Cerebellum (tissue), 4 donors: ENCODE measurements at places on chromosomes 12 and 14. TPM values are rescaled to one million over a fixed set of nuclear protein-coding genes. Genes with fewer than 3 reads are reported as not detected.
A peak's percentile ranks its signal among the peaks of the same experiment; 100 is the strongest.

KIF26A gene
- 4.5 TPM for total RNA-seq

NRIP2 gene
- total RNA-seq: 1.7 TPM

ACVRL1 gene
- 12.3 TPM for total RNA-seq

HPD gene
- total RNA-seq: not detected

KRT73 gene
- not detected for total RNA-seq

JAG2 gene
- total RNA-seq: 16.8 TPM

FSCB gene
- total RNA-seq: 0.18 TPM

PCED1B gene
- total RNA-seq: 0.27 TPM

RAN gene
- total RNA-seq: 245 TPM

SLC6A12 gene
- total RNA-seq: 11.1 TPM

CCND2 gene
- total RNA-seq: 149 TPM

MANSC1 gene
- 2.4 TPM for total RNA-seq

GRCh38 chr12:225012-225411 lies 11.1 kb upstream of the SLC6A12 start:
- no peak for DNase-seq

DNA sequence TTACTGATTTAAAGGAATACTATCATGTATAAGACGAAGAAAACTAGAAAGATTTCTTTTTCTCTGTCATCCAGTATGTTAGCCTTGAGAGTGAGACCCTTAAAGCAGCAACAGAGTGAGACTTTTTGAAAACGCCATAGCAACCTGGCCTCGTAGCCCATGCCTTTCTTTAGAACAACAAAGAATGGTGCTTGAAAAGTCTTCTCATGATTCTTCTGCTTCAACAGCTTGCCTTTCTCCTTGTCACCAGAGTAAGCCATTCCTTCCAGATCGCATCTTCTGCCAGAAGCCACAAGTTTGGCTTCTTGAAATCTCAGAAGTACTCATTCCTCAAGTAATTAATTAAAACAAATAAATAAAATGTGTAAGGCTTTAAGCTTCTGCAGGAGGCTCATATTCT lies 109.3 kb downstream of the PDE3A start:
- no peak for DNase-seq

DNA sequence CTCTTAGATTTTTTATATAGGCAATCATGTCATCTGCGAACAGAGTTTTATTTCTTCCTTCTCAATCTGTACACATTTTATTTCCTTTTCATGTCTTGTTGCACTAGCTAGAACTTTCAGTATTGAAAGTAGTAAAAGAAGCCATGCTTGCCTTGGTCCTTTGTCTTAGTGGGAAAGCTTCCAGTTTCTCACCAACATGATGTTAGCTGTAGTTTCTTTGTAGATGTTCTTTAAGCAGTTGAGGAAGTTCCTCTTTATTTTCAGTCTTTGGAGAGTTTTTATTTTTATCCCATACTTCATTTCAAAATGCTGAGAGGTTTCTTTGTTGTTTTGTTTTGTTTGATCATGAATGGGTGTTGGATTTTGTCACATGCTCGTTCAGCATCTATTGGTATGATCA lies 12.7 kb upstream of the RIMKLB start:
- DNase-seq: no peak

- DNase-seq: no peak
Measured at GRCh38 chr14:21874167-21874566, 200.5 kb upstream of the OR4E1 start.

DNA sequence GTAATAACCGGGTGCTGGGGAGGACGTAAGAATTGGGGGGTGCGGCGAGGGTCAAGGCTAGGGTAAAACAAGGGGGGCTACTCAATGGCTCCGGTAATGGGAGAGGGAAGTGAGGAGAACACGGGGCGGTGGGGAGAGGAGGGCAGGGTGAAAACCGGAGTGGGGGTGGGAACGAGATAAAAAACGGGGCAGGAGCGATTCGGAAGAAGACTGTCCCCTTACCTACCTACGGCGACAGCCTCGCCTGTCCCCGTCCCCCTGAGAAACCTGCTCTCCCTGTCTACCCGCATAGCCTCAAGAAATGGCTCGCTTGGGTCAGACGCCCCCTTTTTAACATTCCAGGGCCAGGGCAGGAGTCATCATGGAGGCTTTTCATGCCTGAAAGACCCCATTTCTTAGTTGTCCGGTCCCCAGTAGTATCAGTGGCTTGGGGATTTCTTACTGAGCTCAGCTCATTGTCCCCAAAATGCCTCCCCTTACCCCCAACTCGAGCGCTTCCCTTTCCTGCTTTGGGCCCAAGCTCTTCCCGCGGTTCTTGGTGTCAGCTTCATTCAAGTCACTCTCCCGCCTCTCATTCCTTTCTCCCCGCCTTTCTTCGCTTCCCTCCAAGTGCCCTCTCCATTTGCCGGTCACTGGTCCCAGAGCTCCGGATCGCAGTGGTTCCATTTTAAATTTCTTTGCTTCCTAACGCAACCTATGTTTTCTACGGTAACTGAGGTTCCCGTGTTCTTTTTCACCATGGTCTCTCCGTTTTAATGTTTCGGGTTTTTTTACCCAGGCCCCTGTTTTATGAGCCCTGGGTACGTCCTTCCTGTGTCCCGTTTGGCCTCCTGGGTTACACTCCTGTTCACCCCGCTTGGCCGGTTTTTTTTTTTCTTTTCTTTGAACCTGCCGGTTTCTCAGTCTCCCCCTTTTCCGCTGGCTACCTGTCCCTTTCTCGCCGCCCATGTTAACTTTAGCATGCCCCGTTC lies 1.2 kb upstream of the WSB2 start:
- peak; percentile 66 for DNase-seq

GRCh38 chr12:19045426-19045825 lies 84.1 kb upstream of the PLEKHA5 start:
- no peak for DNase-seq

DNA sequence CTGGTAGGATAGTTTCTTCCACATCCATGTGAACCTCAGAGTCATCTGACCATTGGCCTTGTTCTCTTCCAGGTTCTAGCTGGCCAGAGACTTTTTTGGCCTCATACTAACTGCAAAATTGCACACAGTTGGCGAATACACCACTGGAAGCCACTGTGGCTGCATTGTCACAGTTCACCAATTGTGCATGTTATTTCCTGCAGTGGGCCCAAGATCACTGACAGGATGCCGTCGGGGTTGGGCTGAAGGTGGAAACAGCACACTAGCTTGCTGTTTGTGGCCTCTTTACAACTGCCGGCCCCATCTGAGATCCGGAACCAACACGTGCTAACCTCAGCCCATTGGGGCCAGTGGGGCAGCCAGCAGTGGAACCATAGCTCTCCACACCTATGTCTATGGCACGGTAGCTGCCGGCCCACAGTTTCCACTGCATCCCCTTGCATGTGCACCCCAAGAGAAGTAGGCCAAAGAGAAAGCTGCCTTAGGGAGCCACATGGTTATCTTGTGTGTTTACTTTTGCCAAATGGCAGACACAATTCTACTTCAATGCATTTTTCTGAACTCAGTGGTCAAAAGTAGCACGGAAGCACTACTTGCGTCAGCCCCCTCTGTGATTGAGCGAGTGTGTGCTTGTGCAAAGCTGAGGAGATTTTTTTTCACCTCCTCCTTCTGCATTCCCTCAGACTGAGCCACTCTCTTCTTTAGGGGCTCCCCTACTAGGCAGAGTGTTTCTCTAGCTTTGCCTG lies 464.0 kb downstream of the RAD51B start:
- DNase-seq: no peak

GRCh38 chr12:15171012-15171655 lies 50.1 kb downstream of the RERG start:
- DNase-seq: no peak

- no peak for DNase-seq
Measured at GRCh38 chr14:75126121-75126544, 715 bp downstream of the NEK9 start.

- DNase-seq: no peak
Measured at GRCh38 chr14:71317385-71318096, 410.3 kb downstream of the PCNX1 start.

DNA sequence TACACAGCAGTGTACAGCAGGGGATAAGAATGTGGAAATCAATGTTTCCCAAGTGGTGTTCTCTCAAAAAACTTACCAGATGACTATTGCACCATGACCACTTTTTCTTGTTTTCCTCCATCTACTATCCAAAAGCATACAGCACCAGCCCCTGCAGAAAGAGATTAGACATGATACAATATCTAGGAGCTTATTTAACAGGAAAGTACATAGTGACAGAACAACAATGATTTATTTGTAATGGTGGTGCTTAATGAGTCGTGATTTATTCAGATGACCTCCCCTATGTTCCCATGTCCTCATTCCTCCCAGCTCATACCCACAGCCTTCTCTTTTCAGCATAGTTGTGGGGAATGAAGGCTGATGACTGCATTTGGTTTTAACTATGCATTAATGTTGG lies 413.6 kb downstream of the BTG1 start:
- DNase-seq: no peak

DNA sequence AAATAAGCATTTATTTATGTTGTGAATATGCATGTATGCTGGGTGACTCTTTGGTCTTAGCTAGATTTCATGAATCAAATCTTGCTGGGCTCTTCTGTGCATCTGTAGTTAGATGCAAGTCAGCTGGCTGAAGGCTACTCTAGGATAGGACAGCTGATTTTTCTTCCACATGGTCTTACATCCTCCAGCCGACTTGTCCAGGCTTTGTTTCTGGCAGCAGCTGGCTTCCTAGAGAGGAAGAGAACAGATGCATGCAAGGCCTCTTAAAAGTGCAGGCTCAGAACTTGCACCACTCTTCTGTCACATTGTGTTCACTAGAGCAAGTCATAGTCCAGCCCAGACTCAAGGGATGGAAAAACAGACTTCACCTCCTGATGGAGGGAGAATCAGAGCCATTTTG lies 435.4 kb upstream of the STXBP6 start:
- DNase-seq: no peak

DNA sequence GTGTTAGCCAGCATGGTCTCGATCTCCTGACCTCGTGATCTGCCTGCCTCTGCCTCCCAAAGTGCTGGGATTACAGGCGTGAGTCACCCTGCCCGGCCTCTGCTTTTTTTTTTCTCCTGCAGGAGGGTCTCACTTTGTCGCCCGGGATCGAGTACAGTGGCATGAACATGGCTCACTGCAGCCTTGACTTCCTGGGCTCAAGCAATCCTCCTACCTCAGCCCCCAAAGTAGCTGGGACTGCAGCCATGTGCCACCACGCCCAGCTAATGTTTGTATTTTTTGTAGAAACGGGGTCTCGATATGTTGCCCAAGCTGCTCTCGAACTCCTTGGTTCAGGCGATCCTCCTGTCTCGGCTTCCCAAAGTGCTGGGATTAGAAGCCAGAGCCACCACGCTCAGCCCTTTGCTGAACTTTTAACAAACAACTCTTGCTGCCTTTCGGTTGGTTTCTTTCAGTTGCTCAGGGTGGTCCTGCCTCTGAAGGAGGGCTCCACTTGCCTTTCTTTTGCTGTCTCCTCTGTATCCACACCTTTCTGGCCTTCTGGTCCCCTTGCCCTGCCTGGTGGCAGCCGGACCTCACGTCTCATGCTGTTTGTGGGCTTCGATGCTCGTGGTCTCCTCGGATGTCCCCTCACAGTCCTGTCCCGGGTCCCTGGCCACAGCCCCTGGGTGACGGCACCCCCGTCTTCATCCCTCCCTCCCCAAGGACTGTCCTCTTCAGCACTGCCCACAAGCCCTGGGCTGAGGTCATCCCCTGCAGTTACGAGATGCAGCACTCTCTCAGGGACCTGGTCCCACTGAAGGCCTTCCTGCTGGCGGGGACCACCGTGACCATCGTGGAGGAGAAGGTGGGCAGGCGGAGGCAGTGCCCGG lies 3.8 kb upstream of the B3GNT4 start:
- no peak for DNase-seq

- no peak for DNase-seq
Measured at GRCh38 chr14:73884438-73885190, 2.0 kb upstream of the ZNF410 start.

GRCh38 chr14:85572011-85572410 lies 42.1 kb downstream of the FLRT2 start:
- DNase-seq: no peak

GRCh38 chr14:55329999-55330710 lies 58.9 kb downstream of the FBXO34 start:
- DNase-seq: no peak

DNA sequence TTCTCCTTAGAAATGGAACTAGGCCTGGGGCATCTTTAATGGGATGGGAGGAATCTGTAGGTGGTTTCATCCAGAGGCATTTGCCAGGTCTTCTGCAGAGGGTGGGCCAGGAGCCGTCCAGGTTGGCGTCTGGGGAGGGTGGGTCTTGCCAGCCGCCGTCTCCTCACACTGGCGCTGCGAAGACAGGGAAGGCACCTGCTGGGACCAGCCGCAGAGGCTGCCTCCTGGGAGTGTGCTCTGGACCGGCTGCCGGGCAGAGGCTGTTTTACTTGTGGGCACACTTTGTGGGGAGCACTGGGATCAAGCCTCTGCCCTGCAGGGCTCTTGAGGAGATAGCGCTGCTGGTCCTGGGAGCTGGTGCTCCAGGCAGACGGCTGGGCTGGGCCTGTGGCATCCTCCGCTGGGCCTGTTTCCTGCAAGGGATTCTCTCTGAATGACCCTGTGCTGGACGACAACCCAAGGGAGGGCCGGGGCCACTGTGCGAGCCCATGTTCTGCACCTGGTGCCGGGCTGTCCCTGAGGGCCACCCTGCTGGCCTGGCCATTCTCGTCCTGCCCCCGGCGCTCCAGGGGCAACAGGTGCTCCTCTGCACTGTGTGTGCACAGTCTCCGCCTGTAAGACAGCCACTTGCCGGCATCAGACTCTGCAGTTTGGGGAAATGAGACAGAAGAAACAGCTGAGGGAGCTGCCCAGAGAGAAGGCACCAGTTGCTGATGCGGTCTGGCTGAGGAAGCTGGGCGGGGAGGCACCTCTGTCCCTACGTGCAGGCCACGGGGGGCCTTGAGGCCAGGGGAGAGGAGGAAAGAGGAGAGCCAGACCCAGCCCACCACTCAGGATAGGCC lies 10.0 kb upstream of the TEX22 start:
- DNase-seq: no peak

DNA sequence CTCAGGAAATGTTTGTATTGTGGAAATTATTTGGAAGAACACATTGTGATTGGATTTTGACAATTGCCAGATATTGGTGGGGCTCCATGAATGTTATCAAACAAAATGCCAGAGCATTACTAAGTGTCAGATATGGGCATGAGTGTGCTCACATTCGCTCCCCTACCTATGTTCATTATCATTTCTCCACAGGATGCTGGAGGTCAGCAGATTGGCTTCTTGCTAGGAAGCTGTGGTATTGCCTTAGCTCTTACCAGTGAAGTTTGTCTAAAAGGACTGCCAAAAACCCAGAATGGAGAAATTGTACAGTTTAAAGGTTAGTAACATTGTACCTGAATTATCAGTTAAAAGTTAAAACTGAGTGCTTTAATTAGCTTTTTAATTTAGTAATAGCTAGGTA lies 78.3 kb upstream of the ATF1 start:
- peak; percentile 72 for DNase-seq

GRCh38 chr12:54240129-54240528 lies 39.8 kb downstream of the CBX5 start:
- no peak for DNase-seq

GRCh38 chr12:96880220-96880619 lies 26.8 kb upstream of the NEDD1 start:
- DNase-seq: no peak

GRCh38 chr14:50932592-50933495 lies 11.4 kb downstream of the PYGL start:
- no peak for DNase-seq

GRCh38 chr12:106987846-106988245 lies 900 bp upstream of the MTERF2 start:
- no peak for DNase-seq

- DNase-seq: no peak
Measured at GRCh38 chr12:25699454-25699853, 146.4 kb upstream of the LMNTD1 start.

GRCh38 chr14:68771631-68772030 lies 21.2 kb downstream of the ZFP36L1 start:
- DNase-seq: no peak
